ENCODE measurements at places on chromosomes 12 and 14.

DNA sequence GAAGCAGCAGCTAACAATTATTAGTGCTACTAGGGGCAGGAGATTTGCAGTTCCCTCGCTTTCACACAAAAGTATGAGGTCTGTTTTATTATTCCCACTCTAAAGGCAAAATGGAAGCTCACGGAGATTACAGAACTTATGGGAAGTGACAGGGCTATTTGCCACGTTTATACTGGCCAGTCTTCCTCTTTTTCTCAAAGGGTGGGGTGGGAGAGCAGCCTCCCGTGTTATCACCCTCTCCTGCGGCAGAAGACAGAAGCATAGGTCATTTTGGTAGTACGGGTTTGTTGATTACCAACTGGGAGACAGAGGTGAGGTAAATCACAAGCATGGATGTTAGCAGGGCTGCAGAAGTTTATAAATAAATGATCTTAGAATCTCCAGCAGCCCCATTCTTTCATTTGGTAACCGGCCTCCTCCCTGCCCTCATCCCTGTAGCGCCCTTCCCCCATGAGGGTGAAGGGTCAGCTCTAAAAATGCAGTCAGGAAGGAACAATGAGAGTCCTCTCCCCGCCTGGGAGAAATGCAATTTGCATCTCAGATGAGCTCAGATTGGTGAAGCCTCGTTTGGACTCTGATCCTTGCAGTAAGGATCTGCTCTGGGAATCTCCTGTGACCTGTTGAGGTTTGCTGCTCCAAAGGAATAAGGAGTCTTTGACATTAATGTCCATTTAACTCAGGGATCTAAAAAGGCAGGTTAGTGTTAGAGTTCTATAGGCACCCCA, 44.7 kb upstream of the SINHCAF start:
- peak; percentile 77 for DNase-seq

DNA sequence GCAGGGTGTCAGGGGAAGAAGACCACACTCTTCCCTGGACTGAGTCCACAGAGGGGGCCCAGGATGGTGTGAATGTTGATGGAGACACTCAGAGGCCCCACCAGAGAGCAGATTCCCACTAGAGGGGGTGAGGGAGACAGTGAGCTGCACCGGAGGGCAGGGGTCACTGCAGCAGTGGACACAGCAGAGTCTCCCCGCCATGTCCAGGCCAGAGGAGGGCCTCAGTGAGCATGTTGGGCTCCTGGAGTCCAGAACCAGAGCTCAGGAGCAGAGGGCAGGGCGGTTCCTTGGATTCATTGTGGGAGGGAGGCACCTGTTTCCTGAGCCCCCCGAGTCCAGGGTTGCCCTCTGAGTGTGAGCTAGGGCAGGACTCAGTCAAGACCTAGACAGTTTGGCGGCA, 1.8 kb upstream of the KRT82 start:
- no peak for DNase-seq

- no peak for DNase-seq
These were observed 58.4 kb downstream of the CCDC85C start for GRCh38 chr14:99545586-99545985.

- DNase-seq, result no peak
These were observed 49.0 kb downstream of the HELB start for GRCh38 chr12:66351301-66351700.

DNA sequence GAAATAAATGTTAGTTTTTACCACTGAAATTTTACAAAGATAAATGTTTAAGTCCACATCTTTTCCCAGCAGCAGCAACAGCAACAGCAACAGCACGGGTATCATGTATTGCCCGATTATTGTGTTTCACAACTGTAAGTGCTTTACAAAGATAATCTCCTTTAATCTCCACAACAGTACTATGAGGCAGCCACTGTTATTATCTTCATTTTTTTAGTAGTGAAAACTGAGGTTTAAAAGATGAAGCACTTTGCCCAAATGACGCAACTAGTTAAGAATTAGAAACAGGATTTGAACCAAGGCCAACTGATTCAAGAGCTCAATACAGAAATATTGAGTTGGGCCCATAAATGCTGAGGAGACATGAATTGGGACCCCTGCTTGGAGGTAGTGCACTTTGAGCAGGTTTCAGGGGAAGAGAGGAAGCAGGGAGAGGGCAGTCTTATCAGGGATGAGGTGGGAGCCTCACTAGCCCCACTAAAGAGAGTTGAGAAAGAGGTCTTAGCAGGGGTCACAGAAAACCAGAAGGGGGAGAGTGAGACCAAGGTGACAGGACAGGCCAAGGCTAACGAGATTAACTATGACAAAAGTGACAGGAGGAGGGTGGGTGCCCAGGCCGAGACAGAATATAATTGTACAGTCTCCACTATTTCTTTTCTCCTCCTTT, 15.3 kb downstream of the KRT2 start:
- DNase-seq, result no peak

DNA sequence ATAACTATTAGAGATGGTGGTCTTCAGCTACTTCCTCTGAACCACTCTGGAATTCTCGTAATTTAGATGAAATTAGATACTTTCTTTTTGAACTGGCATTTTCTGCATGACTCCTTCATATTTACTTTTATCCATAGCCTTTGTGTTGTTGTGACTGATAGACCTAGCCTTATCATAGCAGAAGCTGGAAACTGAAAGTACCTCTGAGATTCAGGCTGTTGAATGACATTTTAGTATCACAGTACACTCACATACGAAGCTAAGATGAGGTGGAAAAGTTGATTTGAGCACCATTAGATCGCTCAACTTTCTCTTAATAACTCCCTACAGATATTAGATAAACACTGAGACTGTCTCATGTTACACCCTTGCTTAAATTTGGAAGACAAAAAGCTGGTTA, 525.1 kb upstream of the FBXO33 start:
- DNase-seq, result no peak

DNA sequence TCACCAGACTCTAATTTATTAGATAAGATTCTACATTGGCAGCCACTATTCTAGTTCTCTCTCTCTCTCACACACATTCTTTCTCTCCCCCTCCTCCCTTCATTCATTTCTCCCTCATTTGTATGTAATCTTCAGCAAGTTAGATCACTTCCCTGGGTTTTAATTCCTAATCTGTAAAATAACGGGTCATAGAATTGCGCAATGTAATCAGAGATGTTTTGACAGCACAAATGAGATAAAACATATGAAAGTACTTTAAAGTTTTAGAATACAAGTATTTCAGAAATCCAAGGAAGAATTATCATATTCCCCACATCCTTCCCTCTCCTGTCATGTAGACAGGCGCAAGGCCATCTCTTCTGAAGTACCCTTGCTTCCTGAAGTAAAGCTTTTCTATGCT, 21.7 kb downstream of the STYK1 start:
- DNase-seq, result no peak

- DNase-seq, result no peak
These were observed 113.9 kb downstream of the AEBP2 start for GRCh38 chr12:19553175-19553574.

GRCh38 chr12:60205500-60205899, 609.7 kb downstream of the SLC16A7 start:
- DNase-seq, result peak; percentile 17

GRCh38 chr14:67562025-67562775, 29.1 kb downstream of the PLEKHH1 start:
- no peak for DNase-seq

GRCh38 chr14:94158239-94158883, 15.8 kb upstream of the PPP4R4 start:
- DNase-seq, result no peak

DNA sequence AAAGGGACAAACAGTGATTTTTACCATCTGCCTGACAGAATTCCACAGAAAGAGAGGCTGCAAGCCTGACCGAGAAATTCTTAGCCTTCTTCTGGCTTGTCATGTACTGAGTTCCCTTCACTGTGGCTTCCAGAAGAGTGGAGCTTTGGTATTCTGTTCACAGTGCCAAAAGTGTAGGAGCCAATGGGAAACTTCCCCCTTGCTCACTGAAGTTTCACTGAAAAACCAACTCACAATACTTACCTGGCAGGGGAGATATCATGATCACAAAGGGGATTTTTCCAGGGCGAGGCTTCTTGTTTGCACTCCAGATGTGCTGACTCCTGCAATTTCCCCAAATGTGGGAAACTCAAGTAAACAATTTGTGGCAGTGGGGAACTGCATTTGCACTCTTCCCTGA, 31.7 kb upstream of the MMP19 start:
- DNase-seq, result no peak

- DNase-seq, result no peak
These were observed 4.1 kb downstream of the CIPC start for GRCh38 chr14:77102154-77102553.

DNA sequence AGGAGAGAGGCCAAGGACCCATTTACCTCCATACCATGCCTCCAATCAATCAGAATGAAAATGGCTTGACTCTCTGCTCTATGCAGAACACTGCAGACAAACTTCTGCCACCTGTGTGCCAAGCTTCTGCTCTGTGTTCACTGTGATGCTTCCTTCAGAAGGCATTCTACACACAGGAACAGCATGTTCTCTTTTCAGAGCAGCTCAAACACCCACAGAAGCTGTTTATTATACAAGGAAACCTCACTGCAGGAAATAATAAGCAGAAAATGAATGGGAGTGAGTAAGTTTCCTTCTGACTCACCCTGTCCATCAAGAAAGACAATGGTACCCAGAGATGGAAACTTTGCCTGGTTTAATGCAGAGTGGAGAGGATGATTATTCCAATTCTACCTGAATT, 2.4 kb upstream of the ESR2 start:
- peak; percentile 17 for DNase-seq

- DNase-seq, result no peak
These were observed 34.3 kb upstream of the LTA4H start for GRCh38 chr12:96069511-96070231.

DNA sequence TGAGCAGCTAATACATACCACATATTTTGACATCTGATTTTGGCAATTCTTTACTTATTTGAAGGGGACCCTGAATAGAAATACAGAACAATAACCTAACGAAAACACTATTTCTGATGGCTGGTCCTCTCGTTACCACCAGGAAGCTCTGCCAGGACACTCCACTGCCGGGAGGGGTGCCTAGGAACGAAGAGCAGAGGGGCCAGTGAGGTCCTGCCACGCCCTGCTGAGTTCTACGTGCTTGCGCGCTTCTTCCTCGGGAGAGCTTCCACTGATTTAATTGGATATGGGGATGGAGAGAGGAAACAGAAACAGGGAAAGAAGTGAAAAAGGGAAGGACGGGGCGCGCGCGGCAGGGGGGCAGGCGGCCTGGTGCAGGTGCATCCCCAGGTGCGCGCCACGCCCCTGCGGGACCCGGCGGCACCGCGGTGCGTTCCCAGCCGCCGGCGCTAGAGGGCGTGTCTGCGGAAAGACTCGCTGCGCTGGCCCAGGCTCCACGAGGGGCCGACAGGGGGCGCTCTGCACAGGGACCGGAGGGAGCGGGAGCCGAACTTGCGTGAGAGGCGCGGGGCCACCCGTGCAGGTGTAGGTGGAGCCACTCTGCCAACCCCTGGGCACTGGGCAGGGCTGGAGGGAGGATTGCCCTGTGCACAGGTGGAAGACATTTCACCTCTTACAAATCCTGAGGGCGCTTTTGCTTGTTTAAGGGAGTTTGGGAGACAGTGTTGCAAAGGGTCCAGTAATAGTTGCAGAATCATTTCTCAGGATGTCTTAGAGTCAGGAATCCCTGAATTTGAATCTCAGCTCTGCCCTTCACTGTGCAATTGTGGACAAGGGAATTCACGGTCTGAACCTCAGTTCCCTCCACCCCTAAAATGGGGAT, 986.3 kb upstream of the TMEM132C start:
- DNase-seq, result peak; percentile 76

- no peak for DNase-seq
These were observed 71.0 kb downstream of the DRAM1 start for GRCh38 chr12:101948365-101948764.
